ENCODE measurements at places on chromosomes 4 and X.

- no peak for DNase-seq
These were observed 492.0 kb downstream of the PCDH11X start for GRCh38 chrX:92270936-92271855.

DNA sequence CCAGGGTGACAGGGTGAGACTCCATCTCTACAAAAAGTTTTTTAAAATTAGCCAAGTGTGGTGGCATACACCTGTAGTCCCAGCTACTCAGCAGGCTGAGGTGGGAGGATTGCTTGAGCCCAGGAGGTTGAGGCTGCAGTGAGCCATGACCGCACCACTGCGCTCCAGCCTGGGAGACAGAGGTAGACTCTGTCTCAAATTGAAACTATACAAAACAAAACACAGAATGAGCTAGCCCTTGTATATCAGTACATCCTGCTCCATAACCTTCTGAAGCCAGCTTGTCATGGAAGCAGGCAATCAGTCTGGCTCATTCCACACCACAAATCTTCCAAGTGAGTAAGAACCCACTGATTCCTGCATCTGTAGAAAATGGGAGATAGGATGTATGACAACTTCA lies 49.0 kb downstream of the CD99L2 start:
- no peak for DNase-seq

GRCh38 chr4:139734875-139735380 lies 69.3 kb downstream of the MGST2 start:
- DNase-seq: peak; percentile 80

GRCh38 chr4:17709763-17710068 lies 71.7 kb downstream of the FAM184B start:
- no peak for DNase-seq

GRCh38 chr4:47531954-47532321 lies 46.9 kb downstream of the ATP10D start:
- DNase-seq: no peak

GRCh38 chr4:16250661-16251365 lies 24.5 kb upstream of the TAPT1 start:
- no peak for DNase-seq

GRCh38 chr4:142509881-142510280 lies 336.2 kb downstream of the INPP4B start:
- no peak for DNase-seq

DNA sequence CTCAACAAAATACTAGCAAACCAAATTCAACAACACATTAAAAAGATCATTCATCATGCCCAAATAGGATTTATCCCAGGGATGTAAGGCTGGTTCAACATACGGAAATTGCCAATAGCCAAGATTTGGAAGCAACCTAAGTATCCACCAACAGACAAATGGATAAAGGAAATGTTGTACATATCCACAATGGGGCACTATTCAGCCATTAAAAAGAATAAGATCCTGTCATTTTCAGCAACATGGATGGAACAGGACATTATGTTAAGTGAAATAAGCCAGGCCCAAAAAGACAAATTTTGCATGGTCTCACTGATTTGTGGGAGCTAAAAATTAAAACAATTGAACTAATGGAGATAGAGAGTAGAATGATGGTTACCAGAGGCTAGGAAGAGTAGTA lies 82.0 kb upstream of the FAM241A start:
- no peak for DNase-seq

GRCh38 chr4:133314991-133315390 lies 165.9 kb downstream of the PCDH10 start:
- DNase-seq: no peak

GRCh38 chr4:48589098-48589445 lies 99.0 kb downstream of the ZAR1 start:
- DNase-seq: no peak

Data from RWPE1 (cell line).